Esophagus squamous epithelium (tissue), 5 donors: ENCODE measurements at places on chromosomes 7 and 10.

DNA sequence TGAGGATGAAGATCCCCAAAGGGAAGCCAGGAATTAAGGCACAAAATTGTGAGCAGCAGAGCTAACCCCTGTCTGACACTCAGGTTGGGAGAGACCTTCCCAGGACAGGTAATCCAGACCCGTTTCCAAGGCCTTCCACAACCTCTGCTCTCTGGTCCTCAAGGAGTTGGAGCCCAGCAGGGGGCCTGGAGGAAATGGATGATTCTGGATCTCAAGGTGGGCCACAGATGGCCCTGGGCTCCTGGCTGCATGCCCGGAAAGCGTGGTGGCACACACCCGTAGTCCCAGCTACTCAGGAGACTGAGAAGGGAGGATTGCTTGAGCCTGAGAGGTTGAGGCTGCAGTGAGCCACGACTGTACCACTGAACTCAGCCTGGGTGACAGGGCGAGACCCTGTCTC lies 42.3 kb downstream of the DPYSL4 start:
- DNase-seq: no peak

- DNase-seq: no peak
Measured at GRCh38 chr7:130865408-130866236, 131.6 kb upstream of the KLF14 start.

DNA sequence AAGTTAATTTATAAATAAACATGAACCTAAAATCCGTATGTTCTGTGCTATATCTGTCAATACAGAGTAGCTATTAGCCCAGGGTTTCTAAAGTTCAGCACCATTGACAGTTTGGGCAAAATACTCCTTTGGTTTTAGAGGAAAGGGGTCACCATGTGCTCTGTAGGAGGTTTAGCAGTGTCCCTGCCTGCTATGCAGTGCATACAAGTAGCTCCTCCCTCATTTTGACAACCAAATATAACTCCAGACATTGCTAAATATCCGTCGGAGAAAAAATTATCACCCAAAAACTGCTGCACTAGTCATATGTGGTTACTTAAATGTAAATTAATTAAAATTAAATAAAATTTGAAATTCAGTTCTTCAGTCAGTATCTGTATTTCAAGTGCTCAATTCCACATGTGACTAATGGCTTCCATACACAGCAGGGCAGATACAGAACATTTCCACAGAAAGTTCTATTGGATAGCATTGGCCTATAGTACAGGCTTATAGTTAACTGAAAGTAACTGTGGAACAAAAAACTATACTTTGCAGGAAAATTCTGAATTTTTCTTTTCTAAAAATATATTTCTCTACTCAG lies 6.4 kb downstream of the UPF2 start:
- no peak for DNase-seq

- no peak for DNase-seq
Measured at GRCh38 chr10:2262333-2262732, 525.0 kb upstream of the ADARB2 start.

DNA sequence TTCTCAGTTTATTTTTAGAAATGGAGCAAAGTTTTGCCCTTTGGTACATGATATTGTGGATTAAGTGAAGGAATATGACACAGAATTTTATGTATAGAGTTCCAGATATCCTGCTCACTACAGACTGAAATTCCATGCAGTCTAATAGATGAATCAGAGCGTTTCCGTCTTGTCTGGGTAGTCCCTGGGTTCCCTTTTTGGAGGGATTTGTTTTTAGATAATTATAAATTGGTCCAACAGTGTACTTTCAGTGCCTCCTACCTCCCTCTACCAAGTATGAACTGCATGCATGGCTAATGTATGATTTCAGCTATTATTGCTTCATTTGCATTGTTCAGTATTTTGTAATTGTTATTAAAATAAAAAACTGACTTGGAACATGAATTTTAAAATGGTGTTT lies 74.4 kb downstream of the SEPTIN7 start:
- no peak for DNase-seq

DNA sequence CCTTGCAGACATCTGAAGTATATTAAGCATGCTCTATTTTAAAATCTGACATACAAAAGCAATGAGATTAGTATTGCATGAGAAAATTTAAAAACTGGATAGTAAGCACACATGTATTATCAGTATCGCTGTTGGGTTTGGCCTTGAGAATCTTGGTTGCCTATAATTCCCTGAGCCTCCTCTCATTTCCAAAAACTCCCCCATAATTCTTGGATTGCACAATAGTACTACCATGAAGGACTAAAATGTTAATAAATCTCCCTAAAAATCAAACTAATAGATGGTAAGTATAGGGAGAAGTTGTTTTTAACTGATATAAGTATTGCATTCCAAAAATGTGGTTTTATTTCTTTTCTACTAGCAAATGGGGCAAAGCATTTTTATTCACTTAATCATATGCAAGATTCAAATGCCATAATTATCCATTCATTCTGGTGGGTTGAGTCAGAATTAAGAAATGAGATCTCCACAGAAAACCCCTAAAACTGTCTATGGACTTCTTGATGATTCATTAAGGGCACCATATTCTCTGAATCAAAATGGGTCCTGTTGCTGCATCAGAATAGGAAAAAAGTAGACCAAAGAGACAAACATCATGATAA lies 10.3 kb upstream of the VIM start:
- DNase-seq: no peak

DNA sequence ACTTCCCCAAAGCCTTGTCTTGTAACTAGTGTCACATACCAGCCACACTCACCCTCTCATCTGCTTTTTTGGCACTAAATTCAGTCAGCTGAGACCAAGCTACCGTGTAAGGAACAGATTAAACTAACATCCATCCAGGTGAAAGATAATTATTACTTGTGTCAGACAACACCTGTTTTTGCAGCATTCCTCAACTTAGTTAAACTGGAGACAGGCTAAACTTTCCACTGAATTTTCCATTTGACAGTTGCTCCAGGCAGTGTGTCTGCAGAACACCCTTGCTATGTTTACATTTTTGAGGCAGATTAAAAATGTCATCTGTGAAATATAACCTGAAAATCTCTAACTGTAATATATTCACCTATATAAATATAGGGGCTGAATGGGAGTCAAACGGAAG lies 73.6 kb downstream of the CYP26A1 start:
- DNase-seq: no peak

GRCh38 chr7:100602889-100603725 lies 944 bp downstream of the PCOLCE start:
- no peak for DNase-seq

DNA sequence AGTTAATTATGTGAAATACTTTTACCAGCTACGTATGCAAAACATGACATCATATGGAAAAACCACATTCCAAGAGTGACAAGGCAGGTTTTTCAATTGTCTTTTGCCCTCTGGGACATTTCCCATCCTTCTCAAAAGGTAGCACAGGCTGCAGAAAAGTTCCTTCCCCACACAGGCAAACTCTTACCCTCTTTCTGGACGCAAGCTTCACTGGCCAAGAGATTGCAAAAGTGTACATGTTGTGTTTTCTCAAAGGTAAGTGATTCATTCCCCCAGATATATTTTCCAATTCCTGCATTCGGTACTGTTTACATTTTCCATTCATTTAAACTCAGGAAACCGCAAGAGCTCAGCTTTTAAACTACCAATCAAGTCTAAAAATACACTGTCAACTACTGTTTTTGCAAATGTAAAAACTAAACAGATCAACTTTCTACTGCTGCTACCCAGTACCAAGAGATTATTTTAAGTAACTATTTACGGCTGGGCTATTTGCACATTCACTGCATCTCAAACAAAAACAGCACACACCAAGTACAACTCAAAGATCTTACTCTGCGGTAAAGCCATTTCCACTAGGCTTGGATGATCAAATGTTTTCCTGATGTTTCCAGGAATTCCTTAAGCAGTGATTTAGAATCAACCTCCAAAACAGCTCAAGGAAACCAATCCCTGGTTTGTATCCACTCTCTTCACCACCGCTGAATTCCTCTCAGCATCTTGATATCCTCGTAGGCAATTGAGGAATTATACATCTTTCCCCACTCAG lies 233.6 kb upstream of the CCDC6 start:
- DNase-seq: no peak

DNA sequence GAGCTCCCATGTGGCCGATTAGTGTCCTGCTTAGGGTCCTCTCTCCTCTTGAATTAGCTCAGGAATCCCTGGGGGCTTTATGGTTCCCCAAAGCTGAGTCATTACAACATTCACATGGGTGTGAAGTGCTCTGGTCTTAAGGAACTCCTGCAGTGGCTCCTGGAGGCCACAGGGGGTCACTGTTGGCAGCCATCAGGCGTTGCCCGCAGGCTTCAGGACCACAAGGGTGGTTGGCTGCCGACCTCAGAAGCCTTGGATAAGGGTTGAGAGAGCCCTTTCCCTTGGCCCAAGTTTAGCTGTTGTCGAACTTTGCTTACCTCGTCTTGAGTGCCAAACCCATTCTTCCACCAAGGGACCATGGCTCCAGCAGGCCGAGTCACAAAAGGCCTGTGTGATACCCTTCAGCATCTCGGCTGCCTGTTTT lies 61.7 kb downstream of the SH2D4B start:
- DNase-seq: no peak

DNA sequence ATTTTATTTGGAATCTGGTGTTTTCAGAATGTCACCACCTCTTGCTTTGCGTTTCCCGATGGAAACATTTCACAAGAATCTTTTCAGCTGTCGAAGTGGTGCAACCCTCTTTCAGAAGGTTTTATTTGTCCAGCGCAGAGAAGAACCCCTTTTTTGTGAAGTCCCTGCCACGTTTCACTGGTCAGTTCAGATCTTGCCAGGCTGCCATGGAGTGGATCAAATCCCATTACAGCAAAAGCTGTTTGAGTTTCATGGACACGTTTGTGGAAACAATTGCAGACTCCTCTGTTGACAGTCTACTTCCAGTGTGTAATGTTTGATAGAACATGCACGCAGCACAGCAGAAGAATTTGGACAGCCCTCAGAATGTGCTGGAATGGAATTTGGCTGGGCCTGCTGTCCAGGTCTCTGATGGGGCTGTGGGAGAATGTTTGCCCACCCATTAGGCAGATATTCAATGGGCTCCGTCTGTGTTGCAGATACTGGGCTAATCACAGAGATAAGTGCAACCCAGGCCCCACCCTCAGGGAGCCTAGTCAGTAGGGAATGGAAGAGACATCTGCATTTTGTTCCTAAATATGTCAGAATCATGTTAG lies 143.2 kb downstream of the GRK5 start:
- no peak for DNase-seq

GRCh38 chr10:112490545-112490944 lies 43.5 kb downstream of the VTI1A start:
- no peak for DNase-seq

GRCh38 chr7:38844952-38845563 lies 63.9 kb downstream of the VPS41 start:
- no peak for DNase-seq

GRCh38 chr7:87567052-87567451 lies 33.6 kb downstream of the ABCB1 start:
- DNase-seq: no peak

GRCh38 chr7:155746188-155746587 lies 66.1 kb downstream of the SHH start:
- no peak for DNase-seq

GRCh38 chr7:151310578-151310977 lies 31.0 kb upstream of the NUB1 start:
- DNase-seq: no peak

GRCh38 chr10:6771331-6771730 lies 191.3 kb upstream of the PRKCQ start:
- DNase-seq: no peak

GRCh38 chr10:13003759-13004158 lies 2.2 kb upstream of the CCDC3 start:
- no peak for DNase-seq

DNA sequence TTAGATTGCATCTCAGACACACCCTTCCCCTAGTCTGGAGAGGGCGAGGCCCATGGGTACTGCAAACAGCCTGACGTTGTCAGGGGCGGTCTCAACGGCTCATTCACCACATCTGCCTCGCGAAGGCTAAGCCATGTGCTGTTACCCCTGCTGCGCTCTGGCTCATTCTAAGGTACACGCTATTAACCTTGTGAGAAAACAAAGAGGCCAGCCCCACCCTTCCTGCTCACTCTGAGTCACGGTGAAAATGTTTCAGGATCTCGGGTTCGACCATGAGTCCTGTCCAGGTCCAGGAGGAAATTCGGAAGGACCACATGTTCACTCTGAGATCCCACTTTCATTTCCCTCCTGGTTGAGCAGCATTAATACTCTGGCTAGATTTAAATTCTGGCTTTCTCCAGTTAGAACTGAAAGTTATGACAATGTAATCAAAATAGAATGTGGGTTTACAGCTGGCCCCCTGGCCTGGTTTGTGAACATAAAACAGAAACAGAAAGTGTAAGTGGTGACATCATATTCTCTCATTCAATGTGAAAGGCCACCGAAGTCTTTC lies 55.2 kb downstream of the EGFR start:
- DNase-seq: no peak

- no peak for DNase-seq
Measured at GRCh38 chr7:99210265-99210970, 2.5 kb upstream of the KPNA7 start.

GRCh38 chr7:55546814-55547213 lies 25.5 kb downstream of the VOPP1 start:
- no peak for DNase-seq

DNA sequence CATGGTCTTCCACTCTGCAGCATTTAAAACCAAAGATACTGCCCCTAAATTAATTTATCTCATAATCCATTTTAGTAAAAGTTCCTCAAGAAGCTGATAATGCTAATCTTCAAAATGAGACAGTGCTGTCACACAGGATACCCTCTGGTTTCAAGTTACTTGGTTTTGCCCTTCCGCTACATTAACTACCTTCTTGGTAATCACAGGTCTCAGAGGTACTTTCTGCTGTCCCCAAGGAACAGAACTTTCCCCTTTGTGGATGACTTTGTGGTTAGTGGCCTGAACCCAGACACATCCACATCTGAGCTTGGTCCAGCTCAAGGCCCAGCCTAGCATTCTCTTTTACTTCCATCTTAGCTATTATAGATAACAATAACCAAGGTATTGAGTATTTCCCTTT lies 88.8 kb upstream of the TMEM26 start:
- no peak for DNase-seq

GRCh38 chr7:81446212-81446611 lies 323.6 kb downstream of the HGF start:
- no peak for DNase-seq
